NCI-H2029 treated with DMSO at 0.1 percent for 48 hours (cell line): ENCODE measurements at places on chromosomes 12 and 14.

DNA sequence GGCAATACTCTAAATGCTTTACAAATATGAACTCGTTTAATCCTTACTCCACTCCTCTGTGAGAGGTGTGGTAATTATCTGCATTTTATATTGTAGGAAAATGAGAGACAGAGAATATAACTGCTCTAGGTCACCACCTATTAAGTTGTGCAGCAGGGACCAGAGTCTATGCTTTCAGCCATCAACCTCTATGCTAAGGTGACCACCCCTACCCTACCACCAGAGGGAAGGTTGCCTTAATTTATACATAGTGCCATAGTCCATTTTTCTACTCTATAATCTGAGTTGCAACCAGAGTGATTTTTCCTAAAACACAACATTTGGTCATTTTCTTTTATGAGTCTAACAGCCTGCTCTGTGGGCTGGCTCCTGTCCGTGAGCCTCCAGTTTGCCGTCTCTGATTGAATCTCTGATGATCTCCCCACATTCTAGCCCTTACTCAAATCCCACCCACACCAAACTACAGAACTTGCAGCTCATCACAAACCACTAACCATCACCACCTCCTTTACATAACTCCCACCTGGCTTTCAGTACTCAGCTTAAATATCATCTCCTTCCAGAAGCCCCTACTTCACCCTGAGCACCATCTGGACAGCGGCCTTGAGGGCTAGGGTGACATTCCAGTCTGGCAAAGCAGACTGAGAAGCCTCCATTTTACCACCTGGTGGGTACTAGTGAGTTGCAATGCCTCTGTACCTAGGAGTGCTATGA, 126.6 kb downstream of the PPM1H start:
- no peak for DNase-seq

- DNase-seq: no peak
Measured at GRCh38 chr12:8628731-8629130, 16.1 kb upstream of the AICDA start.

- no peak for DNase-seq
Measured at GRCh38 chr12:70657616-70658286, 20.5 kb upstream of the PTPRB start.

DNA sequence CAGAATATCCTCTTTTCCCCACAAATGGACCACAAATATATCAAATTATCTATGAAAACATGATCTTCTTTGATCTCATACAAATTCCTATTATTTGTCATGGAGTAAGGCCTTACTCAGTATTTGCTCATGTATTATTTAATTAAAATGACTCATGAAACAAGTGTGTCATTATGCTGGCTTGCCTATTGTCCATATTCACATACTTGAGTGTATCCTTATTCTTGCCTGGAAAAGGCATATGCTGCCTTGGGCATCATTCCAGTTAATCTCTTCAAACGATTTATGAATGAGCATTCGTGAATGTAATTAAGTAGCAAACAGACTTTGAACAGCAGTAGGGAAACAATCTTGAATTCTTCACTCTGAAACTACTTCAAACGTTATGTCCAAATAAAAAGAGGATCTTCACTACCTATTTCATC, 22.6 kb upstream of the SNRPF start:
- peak; percentile 76 for DNase-seq
